ENCODE measurements at places on chromosomes 12 and 14.

GRCh38 chr12:48473061-48473460 lies 702 bp downstream of the ANP32D start:
- no peak for DNase-seq

DNA sequence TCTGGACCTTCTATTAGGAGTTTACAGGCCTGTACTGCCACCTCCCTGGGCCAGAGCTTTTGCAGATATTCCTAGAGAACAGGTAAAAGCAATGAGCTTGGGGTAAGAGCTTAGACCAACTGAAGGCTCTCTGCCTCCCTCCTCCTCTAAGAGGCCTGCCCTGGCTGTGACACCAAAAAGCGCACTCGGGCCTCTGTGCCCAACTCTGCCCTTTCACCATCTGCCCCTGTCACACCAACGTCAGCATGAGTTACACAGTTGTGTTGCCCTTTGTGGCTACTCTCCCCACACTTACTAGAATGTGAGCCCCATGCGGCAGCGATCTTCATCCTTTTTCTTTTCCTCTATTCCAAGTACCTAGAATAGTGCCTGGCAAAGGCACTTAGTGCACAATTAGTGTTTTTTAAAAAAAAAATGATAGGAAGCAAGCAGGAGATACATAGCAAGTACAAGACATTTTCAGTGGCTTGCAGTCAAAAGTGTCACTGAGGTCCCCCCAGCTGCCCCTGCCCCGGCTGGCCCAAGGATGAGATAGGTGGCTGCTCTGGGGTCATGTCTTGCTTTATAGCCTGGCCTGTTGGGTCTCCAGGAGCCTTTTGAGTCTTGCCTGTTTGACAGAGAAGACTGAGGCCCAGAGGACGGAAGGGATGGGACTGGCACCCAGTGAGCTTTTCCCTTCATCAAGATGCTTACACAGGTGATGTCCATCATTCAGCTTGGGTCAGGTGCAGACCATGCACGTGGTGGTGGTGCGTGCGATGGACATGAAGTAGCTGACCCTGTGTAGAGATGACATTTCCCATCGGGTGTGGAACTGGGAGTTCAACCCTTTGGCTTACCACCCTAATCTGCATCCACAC lies 12.5 kb downstream of the CKB start:
- DNase-seq = no peak

DNA sequence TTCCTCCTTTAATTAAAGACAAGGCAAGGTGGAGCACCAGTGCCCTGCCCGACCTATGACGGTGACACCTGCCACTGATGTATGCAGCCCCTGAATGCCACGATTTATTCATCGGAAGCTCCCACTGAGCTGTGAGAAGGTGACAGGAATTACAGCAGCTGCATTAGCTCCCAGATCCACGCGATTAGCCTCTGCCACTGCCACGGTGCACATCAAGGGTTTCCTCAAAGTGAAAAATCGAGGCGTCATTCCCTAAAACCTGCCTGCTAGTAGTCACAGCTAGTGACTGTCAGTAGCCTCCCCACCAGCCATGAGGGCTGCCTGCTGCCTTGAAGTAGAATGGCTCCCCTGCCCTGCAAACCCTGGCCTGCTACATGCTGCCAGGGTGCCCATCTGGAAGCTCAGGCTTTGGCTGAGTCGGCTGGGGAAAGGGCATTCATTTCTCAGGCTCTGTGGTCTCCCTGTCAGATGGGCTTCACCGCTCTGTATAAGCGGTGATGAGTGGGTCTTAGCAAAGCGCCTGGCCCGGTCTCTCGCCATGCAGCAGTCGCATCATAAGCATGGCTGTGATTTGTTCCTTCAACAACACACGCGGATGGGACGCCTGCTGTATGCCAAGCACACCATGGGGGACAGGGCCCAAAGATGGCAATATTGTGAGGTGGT lies 8.2 kb upstream of the BCL11B start:
- DNase-seq = no peak

DNA sequence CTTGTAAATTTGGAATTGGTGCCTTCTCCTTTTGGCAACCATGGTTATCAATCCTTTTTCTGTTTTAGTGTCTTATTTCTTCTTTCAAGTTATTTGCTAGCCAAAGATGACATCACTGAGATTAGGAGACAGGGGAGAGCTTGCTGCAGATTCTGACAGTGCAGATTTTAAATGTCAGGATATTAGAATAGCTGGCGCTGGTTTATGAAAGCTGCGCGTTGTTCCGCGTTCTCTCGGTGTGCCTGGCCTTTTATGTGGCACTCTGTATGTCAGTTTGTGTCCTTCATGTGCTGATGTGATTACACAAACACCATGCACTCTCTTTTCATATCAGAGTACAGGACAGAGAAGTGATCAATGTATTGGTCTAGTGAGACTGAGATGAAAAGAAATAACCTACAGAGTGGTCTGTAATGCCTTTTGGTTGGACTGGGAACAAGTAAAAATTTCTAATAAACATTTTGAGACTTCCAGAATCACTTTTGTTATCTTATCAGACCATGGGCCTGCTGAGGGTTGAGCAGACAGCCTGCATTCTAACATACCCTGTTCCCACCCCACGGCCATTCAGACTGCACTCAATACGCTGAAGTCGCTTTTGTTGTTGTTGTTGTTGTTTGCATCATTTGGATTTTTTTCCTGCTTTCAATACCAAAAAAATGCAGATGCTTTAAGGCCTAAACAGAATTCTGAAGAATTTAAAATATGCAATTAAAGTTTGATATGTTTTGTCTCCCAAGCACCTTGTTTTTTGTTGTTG lies 49.7 kb upstream of the TRAF3 start:
- DNase-seq = no peak

GRCh38 chr12:26374934-26375680 lies 179.7 kb downstream of the SSPN start:
- no peak for DNase-seq

- no peak for DNase-seq
Observed at GRCh38 chr12:48182631-48183030, 813 bp upstream of the CCDC184 start.

DNA sequence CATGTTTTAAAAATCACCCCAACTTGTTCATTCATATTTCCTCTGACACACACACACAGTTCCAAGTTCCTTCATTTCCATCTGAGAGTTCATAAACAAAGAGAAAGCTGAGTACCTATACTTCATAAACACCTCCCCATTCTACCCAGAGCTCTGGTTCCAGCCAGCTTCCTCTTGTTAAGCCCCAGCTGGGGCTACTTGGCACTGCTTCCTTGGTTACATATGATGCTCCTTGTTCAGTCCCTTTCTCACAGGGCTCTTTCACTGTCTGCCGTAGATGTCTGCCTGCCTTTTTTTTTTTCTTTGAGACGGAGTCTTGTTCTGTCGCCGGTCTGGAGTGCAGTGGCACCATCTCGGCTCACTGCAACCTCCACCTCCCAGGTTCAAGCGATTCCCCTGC lies 77.5 kb downstream of the COX16 start:
- DNase-seq = no peak

DNA sequence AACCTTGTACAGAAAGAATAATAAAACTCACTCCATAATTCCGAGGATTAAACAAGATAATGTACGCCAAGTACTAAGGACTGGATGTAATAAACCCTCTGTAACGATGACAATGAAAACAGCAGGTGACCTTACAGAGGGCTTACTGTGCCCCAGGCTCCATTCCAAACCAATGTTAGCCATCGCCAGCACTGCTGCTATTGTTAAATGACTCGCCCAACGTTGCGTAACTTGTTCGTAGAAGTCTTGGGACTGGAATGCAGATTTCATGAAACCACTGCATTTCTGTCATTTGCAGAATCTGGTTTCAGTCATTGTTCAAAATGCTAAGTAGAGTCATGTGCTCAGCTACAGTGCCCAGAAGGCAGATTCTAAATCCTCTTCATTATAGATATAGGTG lies 728 bp upstream of the STON2 start:
- peak; percentile 14 for DNase-seq

Data from stimulated activated CD4-positive, alpha-beta T cell treated with anti-CD3 and anti-CD28 coated beads, Interleukin-15, amount 100 ng/mL, for 48 hours (primary cell).